CD4-positive, alpha-beta T cell treated with Interleukin-17A for 4 hours (primary cell): ENCODE measurements at places on chromosomes 3 and 15.

- DNase-seq = peak; percentile 24
Measured at GRCh38 chr15:65824031-65824743, 32.1 kb upstream of the DENND4A start.

DNA sequence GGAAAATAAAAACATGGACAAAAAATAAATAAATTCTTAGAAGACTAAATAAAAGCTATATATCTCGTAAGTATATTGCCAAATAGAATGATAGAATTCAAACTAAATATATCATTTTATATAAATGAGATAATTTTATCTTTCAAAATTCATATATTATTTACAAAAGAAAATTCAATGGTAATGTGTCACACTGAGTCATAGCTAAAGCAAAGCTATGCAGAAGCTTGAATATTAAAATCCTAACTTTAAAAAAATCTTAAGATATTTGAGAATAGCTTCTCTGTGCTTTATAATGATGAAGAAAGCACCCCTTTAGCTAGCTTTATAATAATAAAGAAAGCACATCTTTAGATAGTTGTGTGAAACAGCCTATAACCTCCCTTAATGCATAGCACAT is 1010.8 kb downstream of the OTOL1 start:
- DNase-seq = no peak

DNA sequence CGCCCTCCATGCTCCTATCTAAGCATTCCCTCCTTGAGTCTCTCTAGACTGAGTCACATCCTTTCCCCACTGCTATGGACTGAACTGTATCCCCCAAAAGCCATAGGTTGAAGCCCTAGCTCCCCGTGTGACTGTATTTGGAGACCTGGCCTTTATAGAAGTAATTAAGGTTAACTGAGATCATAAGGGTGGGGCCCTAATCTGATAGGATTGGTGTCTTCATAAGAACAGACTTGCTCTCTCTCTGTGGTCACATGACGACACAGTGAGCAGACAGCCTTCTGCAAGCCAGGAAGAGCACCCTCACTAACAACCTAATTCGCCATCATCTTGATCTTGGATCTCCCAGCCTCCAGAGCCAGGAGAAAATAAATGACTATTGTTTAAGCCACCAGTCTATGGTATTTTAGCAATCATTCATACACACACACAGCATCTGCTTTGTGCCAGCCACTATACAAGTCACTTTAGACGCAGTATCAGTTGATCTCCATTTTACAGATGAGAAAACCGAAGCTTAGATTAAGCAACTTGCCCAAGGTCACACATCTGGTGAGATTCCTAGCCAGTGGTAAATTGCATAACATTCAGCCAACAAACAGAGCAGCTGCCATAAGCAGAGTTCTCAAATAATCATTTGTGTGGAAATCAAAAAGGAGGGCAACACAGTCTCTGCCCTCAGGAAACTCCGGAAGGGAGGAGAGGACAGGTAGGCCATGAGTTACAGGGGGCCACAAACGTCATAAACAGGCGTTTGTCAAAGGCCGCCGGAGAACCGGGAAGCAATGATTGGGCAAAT is 66.3 kb upstream of the HES1 start:
- no peak for DNase-seq

DNA sequence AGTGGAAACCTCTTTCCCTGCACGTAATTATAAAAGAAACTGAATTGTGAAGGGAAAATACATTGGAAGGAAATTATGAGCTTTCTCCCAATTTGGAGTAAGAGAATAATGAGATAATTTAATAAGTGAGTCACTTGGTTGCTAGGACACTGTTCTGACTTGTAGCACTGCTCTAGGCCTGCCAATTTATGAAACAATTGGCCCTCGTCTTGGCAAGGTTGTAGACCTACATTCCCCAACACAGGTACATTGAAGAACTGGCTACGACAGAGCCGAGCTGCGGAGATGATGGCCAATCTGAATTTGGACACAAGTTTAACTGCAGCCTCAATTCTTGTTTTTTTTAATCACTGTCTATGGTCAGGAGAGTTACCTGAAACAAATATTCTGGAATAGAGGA is 674.1 kb downstream of the MECOM start:
- no peak for DNase-seq

DNA sequence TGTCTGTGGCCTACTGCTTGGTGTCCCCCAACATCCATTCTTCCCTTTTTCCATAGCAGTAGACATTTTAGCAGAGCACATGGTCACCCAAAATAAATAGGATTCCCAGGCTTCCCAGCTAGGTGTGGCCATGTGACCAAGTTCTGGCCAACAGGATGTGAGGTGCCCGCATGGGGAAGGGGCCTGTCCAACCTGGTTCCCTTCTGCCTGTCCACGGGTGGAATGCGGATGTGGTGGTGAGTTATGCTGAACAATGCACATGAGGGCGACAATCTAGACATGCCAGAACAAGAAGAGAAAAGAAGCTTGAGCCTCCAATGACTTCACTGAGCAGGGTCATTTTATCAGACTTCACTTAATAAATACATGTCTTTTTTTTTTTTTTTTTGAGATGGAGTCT is 77.6 kb upstream of the DLG1 start:
- DNase-seq = no peak

DNA sequence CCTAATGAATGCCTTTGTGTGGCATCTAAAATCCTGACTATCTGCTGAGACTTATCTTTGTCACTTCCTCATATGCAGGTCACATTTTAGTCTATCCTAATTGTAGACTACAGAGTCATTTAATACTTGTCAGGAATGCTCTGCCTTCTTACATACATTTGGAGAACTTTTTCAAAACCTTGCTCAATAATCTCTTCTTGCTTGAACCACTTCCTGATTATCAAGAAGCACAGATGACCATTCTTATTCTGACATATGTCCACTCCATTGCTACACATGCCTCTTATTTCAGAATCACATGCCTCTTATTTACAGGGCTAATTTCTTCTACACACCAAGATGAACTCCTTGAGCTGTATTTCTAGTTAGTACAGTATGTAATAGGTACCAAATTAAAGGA is 400.3 kb downstream of the TBC1D5 start:
- DNase-seq = no peak

DNA sequence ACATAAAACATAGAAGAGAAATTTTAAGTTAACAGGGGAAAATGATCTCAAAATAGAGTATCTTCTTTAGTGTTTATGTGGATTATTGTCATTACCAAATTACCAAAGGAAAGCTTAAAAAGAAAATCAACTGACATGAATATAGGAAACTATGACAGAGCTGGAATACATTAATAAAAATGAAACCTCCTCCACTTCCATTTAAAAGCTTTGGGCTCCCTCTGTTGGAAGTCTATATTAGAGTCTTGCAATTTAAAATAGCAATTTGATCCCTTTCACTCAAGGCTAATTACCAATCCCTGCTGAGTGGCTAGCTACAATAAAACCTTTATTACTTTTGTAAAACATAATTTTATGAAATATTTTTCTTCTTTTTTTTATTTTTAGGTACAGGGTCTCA is 61.4 kb upstream of the IMPG2 start:
- no peak for DNase-seq

DNA sequence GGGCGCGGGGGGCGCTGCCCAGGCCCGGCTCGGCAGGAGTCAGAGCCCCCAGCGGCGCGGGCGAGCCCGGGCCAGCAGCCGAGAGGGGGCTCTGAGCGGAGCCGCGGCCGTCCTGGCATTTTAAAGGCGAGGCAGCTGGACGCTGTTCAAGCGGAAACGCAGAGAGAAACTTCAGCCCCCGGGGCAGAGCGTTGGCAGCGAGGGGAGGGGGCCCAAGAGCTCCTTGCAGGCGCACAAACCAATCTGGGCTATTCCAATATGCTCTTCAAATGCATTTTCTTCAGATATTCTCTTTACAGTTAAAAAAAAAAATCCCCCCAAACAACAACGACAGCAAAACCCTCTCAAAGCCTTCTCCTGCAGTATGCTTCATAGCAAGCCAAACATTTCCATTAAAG is at the start of gene CTXND1:
CTXND1 (minus strand) TSS at position 93 of the 398 bp plus-strand sequence. CDS start 50,264 bp downstream, outside the sequence.
- DNase-seq = no peak

GRCh38 chr3:114622001-114622400 is 328.2 kb downstream of the TIGIT start:
- DNase-seq = no peak

DNA sequence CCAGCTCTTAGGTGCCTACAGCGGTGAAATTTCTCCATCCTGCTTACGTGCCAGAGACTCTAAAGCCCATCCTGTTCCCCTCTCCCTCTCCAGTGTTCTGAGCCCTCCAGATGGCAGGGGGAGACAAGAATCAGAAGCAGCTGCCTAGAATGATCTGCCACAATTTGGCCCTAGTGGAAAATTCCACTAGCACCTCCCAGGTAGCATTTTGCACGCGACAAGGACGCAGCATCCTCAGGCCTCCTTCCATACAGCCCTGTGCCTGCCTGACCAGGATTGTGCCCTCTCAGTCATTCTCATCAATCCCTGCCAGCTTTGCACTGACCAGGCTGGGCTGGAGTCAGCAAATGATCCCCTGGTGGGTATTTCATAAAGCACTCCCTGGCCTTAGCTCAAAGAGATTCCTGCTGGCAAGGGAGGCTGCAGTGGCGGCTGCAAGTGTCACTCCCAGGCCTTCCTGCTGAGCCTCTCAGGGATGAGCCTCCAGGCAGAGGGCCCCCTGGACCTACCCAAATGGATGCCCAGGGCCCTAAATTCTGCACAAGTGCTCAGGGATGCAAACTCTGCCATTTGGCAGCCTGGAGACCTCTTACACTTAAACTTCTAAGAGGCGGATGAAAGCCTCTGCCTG is 130.2 kb upstream of the ATP2B2 start:
- no peak for DNase-seq

GRCh38 chr3:58336135-58336882 is 3.6 kb downstream of the PXK start:
- no peak for DNase-seq

- no peak for DNase-seq
Measured at GRCh38 chr3:27310688-27311087, 58.5 kb downstream of the NEK10 start.

GRCh38 chr3:109114746-109115145 is 3.2 kb downstream of the MORC1 start:
- no peak for DNase-seq

DNA sequence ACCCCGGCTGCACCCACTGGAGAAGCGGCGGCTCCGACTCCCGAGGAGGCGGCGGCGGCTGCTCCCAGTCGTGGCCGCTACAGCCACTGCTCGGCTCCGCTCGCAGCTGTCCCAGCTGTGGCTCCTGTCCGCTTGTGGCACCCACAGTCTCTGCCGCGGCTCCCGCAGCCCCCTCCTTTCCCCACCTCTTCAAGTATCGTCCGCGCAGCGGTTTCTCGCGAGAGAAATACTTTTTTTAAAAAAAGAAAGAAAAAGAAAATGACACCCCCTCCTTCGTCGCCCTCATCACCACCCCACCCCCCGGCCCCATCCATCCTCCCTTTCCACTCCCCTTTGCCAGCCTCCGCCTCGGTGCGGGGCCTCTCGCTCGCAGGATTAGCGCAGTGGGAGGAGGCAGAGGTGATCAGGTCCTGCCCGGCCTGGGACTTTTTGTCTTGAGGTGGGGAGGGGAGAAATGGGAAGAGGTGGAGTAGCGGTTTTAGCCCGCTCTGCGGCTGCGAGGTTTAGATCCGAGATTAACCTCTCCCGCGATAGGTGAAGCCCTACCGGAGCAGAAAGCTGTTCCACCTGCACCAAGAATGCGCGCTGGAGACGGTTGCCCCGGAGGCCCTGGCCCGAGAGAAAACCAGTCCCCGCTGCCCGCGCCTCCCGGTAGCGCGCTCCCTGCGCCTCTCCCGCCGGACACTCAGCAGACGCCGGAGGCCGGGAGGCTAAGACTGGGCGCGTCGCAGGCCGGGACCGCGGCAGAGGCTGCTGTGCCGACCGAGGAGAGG is at the start of gene FBN1:
FBN1 (minus strand) TSS at position 152 of the 773 bp plus-strand sequence. CDS start 940 bp downstream, outside the sequence.
- DNase-seq = no peak

DNA sequence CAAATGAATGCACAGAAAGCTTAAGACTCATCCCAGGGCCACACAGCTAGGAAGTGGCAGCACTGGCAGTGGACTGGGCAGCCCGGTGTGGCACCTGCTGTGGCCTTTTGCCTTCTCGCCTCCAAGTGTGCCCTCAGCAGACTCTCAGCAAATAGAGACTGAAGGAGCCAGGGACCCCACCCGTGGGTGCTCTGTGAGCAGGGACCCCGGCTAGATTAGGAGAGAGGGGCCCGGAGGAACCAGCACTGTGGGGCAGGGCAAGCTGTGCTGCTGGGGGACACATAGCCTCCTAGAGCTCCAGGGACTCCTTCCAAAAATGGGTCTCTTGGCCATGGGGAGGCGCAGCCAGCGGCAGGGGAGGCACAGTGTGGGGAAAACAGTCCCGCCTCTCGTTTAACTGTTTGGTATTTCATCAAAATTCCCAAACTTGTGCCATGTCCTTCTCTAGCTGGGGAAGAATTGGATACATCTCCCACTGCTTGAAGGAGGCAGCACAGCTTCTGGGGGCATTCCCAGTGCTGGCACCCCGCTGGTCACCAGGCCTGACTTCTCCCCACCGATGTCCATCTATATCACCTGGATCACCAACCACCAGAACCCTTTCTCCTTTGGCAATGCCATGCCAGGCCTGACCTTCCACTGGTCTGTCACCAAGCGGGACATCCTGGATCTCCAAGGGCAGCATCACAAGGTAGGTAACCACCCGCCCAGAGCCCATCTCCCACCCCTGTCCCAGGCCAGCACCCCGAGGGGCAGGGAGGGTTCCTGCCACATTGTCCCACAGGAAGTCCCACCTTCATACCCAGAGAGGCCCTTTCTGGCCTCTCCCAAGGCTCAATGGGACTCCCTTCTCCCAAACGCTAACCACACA is 12.0 kb upstream of the TXNRD3 start:
- no peak for DNase-seq

DNA sequence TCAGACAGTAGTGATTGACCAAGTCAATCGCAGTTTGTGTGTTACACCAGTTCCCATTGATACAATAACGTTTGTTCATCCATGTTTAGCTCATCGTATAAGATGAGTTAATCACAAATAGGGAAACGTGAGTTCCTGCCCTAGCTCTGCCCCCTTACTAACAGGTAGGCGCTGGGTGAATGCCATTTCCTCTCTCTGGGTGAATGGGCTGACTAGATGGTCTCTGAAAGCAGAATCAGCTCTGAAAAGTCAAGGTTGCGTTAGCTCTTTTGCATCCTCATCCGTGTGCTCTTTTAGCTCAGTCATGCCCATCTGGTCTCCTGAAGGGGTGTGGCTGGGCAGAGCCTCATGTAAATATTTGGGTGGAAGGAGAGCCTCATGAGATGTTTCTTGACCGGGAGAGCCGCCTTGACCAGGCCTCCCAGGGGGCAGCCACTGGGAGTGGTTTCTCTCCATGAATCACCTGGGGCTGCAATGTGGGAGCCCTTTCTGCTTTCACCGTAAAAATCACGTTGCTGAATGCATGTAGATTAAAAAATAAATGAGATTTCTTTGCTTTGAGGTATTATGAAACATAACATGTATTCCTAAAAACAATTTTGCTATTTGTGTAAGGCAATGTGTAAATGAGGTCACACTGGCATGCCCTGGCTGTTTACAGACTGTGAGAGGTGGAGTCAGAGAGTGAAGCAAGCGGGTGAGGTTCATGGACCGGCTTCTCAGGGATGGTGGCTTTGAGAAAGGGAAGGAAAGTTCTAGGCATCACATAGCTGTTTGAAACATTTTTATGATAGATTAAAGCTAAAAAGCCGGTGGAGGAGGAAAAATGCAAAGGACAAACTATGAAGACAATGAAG is 108.4 kb upstream of the RASGRP1 start:
- DNase-seq = peak; percentile 57

- no peak for DNase-seq
Measured at GRCh38 chr15:29921130-29921601, 98.9 kb upstream of the TJP1 start.
